Left cardiac atrium (tissue), 4 donors: ENCODE measurements at places on chromosomes 6 and 20.

DNA sequence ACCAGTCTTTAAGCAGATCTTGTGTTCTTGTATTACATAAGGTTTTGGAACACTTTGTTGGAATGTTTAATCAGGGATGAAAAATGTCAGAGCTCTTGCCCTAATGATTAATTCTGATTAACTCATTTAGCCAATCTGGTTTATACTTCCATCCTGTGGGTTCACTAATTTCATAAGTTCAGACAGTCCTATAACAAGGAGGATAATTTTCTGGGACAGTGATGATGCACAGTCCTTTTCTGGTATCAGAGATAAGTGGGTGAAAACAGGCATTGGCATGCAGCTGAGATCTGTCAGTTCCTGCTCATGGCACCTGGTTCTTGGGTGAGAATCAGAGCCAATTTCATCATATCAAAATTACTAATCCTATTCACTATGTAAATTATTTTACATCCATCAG, 125.0 kb upstream of the LAMA2 start:
- no peak for DNase-seq

GRCh38 chr6:118146584-118146983, 239.5 kb downstream of the SLC35F1 start:
- DNase-seq, result no peak

DNA sequence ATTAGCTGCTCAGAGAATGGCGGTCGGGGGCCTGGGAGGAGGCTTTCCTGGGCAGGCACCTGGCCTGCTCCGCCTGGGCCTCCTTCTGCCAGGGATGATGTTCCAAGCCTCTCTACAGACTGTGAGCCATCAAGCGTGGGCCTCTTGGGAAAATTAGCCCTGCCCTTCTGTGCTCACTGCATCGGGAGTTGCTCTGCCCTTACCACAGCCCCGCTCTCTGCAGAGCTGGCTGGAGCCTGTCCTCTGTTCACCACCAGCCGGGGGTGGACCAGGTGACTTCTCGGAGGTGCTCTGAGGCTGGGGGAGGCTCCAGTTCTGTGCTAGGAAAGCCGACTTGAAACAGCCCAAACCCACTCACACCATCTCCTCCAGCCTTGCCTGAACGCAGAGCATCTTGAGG, 24.2 kb downstream of the MDGA1 start:
- DNase-seq, result no peak

DNA sequence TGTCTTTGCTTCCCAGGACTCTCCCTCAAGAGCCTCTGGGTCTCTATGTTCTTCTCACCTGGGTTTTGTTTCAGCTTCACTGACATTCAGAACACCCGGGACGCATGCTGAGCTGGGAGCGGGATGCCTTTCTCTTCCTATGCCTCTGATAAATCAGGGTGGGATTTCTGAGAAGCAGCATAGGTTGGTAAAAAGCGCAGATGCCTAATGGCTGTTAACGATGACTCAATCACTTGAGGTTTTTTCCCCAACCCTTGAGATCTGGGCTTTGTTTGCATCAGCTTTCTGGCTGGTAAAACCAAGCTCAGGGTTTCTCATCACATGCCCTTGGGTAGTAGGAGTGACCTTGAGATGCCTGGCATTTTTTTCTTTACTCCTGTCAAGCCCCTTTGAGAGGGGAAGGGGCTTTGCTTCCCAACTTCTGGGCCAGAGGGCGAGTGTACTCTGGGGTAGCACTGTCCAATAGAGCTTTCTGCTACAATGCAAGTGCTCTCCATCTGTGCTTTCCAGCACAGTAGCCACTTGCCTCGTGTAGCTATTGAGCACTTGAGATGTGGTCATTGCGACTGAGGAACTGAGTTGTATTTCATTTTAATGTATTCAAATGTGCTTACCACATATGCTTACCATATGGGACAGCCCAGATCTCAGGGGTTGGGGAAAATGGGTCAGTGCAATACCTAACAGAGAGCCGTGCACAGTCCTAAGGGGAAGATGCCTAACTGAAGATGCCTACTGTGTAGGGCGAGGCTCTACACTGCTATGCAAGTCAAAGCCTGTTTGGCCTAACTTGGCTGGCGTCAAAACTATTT, 69.1 kb downstream of the PPP1R14C start:
- no peak for DNase-seq

- DNase-seq, result peak; percentile 72
These were observed 4.8 kb downstream of the PHF20 start for GRCh38 chr20:35776513-35777101.

GRCh38 chr6:11330413-11330760, 97.9 kb upstream of the NEDD9 start:
- DNase-seq, result no peak

- no peak for DNase-seq
These were observed 13.9 kb downstream of the DEF6 start for GRCh38 chr6:35311390-35312075.

DNA sequence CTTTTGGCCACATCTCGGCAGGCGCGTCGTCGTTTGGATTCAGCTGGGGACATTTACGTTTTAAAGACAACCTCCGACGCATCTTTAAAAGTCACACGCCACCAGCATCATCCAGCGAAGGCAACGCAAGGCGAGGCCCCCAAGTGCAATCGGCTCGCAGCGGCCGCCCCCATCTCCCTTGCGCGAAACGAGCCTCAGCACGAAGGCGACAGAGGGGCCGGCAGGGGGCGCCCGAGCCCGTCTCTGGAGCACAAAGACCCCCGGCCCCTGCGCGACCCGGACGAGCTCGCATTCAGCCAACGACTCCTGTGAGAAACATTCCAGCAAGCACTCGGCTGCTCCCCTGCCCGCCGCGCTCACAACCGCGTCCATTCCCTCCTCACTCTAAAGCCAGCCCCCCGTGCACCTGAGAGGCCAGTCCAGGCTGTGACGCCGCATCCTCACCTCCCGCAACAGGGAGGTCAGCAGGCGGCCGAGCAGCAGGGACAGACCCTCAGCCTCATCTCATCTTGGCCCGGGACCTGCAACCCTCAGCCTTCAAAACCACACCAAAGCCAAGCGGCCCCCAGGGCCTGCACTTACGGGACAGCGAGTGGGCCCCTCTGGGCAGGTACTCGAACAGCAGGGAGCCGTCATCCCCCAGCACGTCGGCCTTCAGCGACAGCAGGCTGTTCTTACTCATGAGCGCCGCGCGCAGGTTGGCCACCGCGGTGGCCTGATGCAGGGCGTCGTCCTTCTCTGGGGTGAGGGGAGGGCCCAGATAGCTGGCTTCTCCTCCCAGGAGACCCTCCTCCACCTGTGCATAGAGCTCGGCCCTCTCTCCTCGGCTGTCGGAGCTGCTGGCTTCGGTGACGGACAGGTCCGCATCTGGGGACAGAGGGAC, 35.8 kb downstream of the SLC2A4RG start:
- peak; percentile 67 for DNase-seq

GRCh38 chr20:55472704-55473103, 532.6 kb downstream of the CBLN4 start:
- no peak for DNase-seq

DNA sequence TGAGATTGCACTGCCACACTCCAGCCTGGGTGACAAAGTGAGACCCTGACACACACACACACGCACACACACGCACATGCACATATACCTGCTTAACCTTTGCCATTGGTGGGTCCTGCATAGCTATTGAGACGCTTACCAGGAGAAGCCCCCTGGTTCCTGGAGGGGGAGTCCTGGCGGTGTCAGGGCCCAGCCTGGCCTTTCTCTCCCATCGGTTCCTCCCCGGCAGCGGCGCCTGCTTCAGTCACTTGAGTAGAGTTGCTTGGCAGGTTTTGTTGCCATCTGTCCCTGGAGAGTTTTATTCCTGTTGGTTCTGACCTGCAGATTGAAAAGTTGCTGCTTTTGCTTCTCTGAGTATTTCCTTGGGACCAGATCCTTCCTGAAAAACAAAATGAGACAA, 20.6 kb upstream of the FAM209A start:
- no peak for DNase-seq

DNA sequence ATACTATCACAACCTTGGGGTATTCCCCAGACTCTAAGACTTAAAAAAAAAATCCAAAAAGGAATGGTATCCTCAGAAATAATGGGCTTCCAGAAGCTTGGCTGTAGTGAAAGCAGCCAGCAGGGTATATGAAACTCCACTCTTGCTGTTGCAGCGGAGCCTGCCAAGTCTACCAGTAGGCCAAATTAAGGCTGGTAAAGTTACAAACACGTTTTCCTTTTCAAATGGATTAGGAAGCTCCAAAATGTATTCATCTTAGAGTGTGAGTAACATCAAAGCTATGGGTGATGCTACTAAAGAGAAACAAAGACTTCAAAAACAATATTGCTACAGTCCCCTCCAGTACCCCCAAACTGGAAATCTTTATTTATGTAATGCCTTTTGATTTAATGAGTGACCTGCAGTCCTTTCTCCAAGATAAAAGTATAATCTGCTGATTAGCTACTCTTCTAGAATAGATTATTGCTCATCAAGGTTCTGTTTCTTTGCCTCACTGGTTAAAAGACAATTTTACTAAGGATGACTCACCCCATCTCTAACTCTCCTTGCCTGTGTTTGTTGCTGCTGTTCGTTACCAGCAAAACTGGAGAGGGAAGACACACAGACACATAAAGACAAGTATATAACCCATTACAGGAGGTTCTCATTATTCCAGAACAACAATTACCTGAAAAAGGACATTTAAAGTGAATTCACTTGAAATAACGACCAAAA, 84.9 kb downstream of the BTBD9 start:
- DNase-seq, result no peak

DNA sequence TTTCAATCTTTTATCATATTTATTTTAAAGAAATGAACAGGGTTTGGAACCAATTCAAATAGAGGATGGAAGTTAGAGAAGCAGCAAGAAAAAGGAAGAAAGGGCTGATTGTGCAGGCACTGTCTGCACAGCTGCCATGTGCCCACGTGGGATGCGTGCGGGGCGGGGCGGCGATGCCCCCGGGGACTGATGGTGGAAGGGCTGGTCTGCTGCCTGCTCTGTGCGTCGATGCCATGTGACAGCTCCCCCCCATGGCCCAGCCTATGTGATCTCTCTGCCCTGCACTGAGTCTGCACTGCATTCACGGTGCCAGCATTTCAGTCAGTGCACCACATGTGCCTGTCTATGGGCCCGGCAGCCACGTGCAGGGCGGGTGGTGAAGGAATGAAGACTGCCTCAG, 96.4 kb downstream of the IRF4 start:
- DNase-seq, result no peak

DNA sequence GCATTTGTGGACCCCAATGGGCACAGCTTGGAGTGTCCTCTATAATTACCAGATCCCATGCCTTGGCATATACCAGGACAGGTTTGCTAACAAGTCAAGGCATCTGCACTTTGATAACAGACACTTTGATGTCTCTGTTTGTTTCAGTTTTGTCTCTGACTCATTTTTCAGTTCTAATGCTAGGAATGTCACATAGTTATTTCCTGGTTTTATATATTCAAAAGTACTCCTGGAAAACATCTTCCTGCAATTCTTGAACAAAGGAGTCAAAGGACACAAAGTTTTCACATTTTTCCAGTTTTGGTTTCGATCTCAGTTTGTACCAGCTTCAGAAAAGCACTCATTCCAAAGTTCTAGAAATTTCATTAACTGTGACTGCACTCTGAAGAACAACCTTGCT, 188.1 kb downstream of the FOXC1 start:
- no peak for DNase-seq

- DNase-seq, result peak; percentile 21
These were observed 191.3 kb downstream of the EPM2A start for GRCh38 chr6:145544041-145544440.

GRCh38 chr6:98636941-98637340, 197.4 kb upstream of the POU3F2 start:
- no peak for DNase-seq

DNA sequence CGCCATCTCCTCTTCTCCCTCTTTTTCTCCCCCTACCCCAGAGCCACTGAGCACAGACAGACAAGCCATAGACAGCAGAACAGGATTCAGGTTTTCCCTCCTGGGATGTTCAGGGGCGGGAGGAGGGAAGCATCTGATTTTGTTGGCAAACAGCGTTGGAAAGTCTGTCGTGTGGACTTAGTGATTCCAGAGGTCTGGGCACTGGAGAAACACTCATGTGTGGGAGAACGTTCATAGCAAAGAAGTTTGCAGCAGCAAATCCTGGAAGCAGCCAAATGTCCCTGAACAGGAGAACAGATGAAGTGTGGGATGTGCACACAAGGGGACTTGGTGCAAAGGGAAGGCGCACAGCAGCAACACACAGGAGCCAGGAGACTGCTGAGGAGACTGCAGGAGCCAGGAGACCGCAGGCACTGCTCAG, 264.1 kb upstream of the CDYL start:
- no peak for DNase-seq

DNA sequence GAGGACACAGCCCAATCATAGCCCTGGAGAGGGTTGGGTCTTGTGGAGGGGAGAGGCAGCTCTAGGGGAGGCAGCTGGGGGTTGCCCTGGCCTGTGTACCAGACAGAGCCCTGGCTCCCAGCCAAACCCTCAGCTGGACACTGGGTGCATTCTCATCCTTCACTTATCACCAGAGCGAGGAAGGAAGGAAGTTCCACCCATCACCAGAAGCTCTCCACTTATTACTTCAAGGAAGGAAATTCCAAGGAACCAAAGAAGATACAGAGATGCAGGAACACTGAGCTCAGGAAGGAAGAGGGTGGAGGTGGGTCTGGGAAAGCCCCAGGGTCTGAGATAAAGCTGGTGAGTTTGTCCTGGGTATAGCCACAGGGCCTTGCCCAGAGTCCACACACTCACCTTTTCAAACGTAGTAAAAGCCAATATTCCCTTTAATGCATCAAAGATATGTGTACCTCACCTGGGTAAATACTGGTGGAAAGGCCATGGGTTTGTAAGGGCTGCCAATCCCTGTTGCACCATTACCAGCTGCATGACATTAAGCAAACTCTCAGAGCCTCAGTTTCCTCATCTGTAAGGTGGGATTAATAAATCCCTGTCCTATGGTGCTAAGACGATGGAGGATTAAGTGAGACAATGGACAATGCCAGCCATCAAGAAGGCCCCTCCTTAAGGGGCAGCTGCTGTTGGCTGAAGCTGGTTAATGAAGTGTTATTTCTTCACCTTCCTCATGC, 109.7 kb upstream of the NAA20 start:
- peak; percentile 85 for DNase-seq
